HS-5 (cell line): ENCODE measurements at places on chromosomes 6 and 20.
A peak's percentile ranks its signal among the peaks of the same experiment; 100 is the strongest.

- peak; percentile 16 for DNase-seq
These were observed 119.2 kb upstream of the ASCC3 start for GRCh38 chr6:101000341-101000740.

DNA sequence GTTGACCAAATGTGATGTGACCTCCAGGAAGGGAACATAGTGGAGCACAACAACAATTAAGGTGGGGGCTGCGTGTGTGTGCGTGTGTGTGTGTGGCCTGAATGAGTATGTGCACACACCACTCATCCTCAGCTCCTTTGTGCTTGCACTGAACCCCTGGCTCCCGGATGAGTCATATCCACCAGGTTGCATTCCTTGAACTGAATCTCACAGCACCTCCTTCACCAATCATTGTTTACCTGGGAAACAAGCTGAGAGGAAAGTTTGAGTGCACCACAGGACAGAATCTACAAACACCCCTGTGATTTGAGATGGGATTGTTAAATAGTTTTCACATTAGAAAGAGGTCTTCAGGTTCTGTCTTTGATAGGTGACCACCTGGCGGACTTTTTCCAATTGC, 33.7 kb upstream of the GPR6 start:
- no peak for DNase-seq

DNA sequence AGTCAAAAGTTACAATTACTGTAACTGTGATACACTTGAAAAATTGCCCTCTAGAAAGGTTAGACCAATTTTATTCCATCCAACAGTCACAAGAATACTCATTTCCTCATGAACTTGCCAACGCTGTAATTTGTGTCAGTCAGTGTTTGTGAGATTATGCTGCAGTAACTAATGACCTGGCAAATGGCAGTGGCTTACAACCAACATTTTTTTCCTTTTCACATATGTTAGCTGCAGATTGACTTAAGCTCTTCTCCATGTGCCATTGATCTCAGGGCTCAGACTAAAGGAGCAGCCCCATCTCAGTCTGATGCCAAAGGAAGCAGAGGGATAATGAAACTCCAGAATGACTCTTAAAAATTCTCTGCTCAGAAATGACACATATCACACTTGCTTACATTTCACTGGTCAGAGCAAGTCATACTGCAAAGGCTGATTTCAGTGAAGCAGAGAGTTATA, 92.3 kb upstream of the ELOVL5 start:
- DNase-seq: no peak

GRCh38 chr6:137161949-137162348, 11.5 kb downstream of the IL22RA2 start:
- DNase-seq: no peak

DNA sequence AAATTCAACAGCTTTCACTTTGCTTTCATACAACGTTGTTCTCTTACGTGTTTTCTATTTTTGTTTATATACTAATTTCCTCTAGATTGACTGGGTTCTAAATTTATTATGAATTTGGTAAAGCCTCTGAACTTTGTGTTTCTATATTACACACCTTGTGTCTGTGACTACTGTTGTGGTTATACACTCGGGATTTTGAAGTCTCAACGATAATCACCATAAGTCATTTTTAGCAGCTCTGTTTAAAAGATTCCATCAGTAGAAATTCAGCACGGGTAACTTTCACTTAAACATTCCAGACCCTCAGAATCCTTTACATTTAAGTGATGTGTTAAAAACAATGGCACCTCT, 31.8 kb upstream of the HBS1L start:
- DNase-seq: no peak

- DNase-seq: no peak
These were observed 101.7 kb upstream of the IYD start for GRCh38 chr6:150266963-150267685.

GRCh38 chr6:11798538-11798937, 19.9 kb upstream of the ADTRP start:
- DNase-seq: no peak

- no peak for DNase-seq
These were observed 321.1 kb upstream of the NT5E start for GRCh38 chr6:85128781-85129180.

- DNase-seq: no peak
These were observed 1.2 kb upstream of the CST11 start for GRCh38 chr20:23453549-23454543.

DNA sequence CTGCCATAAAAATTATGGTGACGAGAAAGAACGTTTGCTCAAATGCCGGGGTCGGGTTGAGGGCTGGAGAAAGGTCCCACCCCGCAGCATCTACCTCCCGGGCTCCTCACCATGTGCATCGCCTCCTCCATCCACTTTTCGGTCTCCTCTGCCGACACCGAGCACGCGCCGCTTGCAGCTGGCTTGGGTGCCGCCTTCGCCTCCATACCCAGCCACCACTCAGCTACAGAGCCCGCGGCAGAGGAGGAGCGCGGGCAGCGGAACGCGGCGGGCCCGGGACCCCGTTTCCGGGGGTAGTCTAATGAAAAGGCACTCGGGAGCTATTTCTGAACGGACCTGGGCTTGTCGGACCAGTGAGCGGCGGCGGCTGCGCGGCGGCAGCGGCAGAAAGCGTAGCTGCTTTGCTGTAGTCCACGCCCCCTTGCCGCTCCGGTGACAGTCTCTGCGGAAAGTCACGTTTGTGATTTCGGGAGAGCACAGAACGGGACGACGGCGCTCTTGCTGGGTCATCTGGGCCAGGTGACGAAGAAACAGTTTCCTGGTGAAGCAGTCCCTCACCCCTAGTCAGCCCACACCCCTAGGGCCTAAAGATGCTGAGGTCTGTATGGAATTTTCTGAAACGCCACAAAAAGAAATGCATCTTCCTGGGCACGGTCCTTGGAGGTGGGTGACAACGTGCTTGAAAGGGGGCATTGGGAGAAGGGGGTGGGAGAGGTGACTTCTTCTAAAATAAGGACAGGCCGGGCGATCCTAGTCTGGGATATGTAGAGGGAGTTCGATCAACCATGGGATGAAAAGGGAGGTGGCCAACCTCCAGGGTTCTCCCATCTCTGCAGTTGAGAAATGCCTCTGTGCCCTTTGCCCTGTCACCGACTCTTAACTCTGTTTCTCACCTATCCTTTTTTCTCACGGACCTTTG, at the start of the genes ADAT2 and PEX3:
ADAT2 (minus strand) TSS at position 243 of the 919 bp plus-strand sequence; CDS start at position 206, 37 bp downstream.
PEX3 (plus strand) TSS at position 353 of the 919 bp plus-strand sequence; CDS start at position 591, 238 bp downstream.
- DNase-seq: peak; percentile 82

DNA sequence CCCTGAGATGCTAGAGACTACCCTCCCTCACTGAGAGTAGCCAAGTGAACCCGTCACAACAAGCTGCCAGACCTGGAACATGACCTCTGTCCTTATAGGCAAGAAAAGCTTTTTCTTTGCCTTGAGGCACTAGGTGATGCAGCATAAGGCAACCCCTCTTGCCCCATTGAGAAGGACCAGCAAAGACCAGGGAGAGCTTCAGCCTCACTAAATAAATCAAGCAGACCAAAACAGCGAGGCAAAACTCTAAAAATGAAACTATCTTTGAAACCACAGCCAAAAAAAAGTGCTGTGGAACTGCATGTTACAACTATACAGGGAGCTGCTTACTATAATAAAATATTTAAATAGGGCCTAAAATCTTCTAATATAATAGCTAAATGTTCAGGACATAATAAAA, 62.6 kb upstream of the FAM83B start:
- DNase-seq: no peak

- no peak for DNase-seq
These were observed 24.5 kb downstream of the ILRUN start for GRCh38 chr6:34671801-34672656.

DNA sequence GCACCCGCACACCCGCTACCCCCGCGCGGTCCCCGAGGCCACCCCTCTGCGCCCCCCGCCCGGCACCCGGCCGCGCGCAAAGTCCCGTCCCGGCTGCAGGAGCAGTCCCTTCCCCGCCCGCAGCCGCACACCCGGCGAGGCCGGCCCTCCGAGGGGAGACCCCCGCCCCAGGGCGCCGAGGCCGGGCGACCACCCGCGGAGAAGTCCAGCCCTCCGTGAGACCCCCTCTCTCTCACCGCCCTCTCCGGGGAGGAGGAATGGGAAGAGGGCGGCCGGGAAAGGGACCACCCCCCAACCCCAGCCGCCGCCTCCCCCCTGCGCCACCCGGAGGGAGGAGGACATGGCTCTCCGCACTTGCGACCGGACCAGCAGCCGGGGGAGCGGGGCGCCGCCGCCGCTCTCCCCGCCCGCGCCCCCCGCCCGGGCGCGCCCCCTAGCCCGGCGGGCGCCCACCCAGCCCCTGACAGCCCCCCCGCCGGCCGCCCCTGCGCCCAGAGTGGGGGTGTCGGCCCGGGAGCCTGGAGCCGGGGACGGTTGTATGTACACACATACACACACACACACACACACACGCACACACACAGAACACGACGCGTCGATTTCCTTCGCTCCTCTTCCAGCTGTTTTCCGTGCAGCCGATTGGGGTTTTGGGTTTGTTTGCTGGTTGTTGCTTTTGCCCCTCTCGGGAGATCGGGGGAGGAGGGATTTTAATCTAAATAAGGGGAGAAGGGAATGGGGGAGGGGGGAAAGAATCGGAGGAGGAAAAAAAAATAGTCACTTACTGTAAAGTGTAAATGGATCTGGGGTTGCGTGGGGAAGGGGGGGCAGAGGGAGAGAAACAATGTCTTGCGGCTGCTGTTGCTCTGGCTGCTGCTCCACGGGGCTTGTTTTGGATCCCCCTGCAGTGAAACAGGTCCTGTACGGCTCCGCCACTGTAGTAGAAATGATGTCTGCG, at the start of gene ATXN1:
ATXN1 (minus strand) TSS at position 945 of the 955 bp plus-strand sequence.
- DNase-seq: no peak

- no peak for DNase-seq
These were observed 15.8 kb downstream of the TRAPPC3L start for GRCh38 chr6:116529466-116530290.

- DNase-seq: no peak
These were observed 56.4 kb downstream of the CD24 start for GRCh38 chr6:106918115-106918514.
